ENCODE measurements at places on chromosomes 4 and X. TPM values are rescaled to one million over a fixed set of nuclear protein-coding genes. Genes with fewer than 3 reads are reported as not detected.

DNA sequence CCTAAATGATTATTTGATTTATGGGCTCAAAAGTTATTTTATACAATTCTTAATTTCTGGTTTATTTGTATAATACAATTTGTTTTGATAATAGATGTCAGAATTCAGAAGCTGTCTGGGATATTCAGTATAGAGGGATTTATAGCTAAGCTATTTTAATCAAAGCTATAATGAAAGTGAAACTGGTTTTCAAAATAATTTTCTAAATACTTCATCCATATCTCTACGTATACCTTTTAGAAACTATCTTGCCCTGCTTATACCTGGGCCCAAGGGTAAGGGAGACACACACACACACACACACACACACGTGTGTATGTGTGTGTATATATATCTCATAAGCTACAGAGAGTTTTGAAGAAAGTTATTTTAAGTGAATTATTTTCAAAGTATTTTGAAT lies 2.9 kb downstream of the TMEM131L start:
- DNase-seq: no peak
- peaks cover 6% of the 10 kb centered on the region for H3K36me3 ChIP-seq
- H3K4me3 ChIP-seq: no peak overlapping the region
- H3K4me1 ChIP-seq: peaks cover 3% of the 10 kb centered on the region
- H3K27me3 ChIP-seq: no peaks in the 10 kb centered on the region

- H3K27ac ChIP-seq: no peak overlapping the region
- H3K36me3 ChIP-seq: no peaks in the 10 kb centered on the region
- DNase-seq: no peak
- H3K4me3 ChIP-seq: no peak overlapping the region
- H3K27me3 ChIP-seq: peaks cover 30% of the 10 kb centered on the region
Observed at GRCh38 chrX:76159453-76159852, 13.4 kb upstream of the PBDC1 start.

GRCh38 chr4:18684932-18685331 lies 663.4 kb upstream of the LCORL start:
- H3K36me3 ChIP-seq: no peaks in the 10 kb centered on the region
- no peak overlapping the region for H3K27ac ChIP-seq
- H3K4me1 ChIP-seq: no peaks in the 10 kb centered on the region
- DNase-seq: no peak
- H3K27me3 ChIP-seq: no peaks in the 10 kb centered on the region

DNA sequence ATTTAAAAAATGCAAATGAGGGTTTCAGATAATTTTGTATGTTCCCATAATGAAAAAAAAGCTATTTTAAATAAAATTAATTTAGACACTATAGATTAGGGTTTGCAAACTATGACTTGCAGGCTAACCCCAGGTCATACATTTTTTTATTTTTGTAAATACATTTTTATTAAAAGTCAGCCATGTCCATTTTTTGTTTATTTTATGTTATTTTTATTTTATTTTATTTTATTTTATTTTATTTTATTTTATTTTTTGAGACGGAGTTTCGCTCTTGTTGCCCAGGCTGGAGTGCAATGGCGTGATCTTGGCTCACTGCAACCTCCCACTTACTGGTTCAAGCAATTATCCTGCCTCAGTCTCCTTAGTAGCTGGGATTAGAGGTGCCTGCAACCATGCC lies 460.6 kb downstream of the IL15 start:
- DNase-seq: no peak
- H3K27ac ChIP-seq: no peak overlapping the region
- no peak overlapping the region for H3K4me3 ChIP-seq
- no peaks in the 10 kb centered on the region for H3K4me1 ChIP-seq

- H3K27ac ChIP-seq: no peak overlapping the region
- DNase-seq: no peak
- H3K27me3 ChIP-seq: no peaks in the 10 kb centered on the region
- peaks cover 4% of the 10 kb centered on the region for H3K4me1 ChIP-seq
Observed at GRCh38 chr4:82984459-82984858, 26.2 kb downstream of the LIN54 start.

DNA sequence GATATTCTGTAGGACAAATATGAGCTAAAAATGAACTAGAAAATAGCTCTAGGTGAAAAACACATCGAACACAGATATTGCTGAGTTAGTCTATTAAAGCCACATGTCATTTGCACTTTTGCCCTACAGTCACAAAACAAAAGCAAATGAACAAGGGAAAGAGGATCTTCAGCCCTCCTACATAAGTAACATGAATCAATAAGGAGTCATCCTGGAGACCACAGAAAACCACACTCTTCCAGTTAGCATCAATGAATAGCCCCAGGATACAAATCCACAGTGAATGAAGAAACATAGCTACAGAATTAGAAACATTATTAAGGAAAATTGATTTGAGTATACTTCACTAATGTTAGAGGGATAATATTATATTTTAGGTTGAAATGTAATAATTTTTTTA lies 311.4 kb downstream of the MAPK10 start:
- no peaks in the 10 kb centered on the region for H3K36me3 ChIP-seq
- H3K27me3 ChIP-seq: no peaks in the 10 kb centered on the region
- H3K27ac ChIP-seq: no peak overlapping the region
- H3K4me3 ChIP-seq: no peak overlapping the region

DNA sequence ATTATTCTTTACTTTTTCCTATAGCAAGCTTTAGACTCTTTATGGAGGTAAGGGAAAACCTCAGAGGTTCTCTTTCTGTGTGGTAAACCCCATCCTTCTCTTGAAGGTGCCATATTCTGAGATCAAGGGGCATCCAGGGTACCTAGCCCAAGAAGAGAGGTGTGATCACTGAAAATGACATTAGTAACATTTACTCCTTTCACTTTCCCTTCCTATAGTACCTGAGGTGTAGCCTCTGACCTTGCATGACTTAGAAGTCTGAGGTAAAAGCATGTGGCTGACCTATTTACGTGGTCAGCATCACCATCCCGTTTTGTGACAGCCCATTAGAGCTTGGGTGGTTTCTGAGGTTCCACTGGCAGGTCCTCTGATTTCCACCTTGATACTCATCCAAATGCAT lies 25.7 kb downstream of the SGMS2 start:
- DNase-seq: no peak
- no peak overlapping the region for H3K4me3 ChIP-seq
- no peaks in the 10 kb centered on the region for H3K27me3 ChIP-seq
- no peaks in the 10 kb centered on the region for H3K36me3 ChIP-seq
- peaks cover 9% of the 10 kb centered on the region for H3K4me1 ChIP-seq

DNA sequence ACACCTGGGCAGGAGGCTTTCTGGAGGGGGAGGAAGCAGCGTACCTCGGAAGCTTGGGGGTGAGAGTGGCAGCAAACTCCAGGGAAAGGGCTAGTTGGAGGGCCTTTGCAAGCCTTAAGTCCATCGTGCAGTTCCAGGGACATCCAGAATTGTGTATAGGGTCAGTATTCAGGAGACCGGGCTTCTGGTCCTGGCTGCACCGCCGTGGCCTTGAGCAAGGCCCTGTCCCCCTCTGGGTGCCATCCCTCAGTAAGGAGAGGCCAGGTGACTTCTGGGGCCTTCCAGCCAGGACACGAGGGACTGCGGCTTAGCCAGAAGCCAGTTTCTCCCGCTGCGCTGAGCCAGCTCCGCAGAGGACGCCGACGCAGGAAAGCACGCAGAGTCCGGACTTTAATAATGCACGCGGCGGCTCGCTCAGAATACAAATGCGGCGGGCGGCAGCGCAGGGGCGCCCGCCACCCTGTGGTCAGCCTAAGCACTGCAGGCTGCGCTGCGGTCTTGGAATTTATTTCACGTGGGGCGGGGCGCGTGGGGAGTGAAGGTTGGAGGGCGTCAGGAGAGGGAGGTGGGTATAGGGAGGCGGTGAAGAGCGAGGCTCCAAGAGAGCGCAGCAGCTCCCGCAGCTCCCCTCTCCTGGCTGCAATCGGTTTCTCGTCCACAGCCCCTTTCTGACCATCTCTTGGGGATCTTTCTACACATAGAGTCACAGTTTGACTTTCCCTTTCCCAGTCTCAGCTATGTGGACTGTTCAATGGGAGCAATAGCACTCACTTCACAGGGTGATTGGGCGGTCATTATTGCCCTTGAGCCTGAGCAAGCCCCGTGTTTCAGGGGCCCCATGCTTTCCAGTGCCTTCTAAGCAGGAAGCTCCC lies 94.1 kb upstream of the GPR50 start:
- peak; percentile 47 for DNase-seq
- no peaks in the 10 kb centered on the region for H3K27me3 ChIP-seq
- no peak overlapping the region for H3K27ac ChIP-seq
- H3K4me3 ChIP-seq: no peak overlapping the region
- H3K36me3 ChIP-seq: no peaks in the 10 kb centered on the region
- H3K4me1 ChIP-seq: no peaks in the 10 kb centered on the region

- peaks cover 8% of the 10 kb centered on the region for H3K27me3 ChIP-seq
- no peaks in the 10 kb centered on the region for H3K36me3 ChIP-seq
- no peak for DNase-seq
- H3K27ac ChIP-seq: no peak overlapping the region
Observed at GRCh38 chr4:17713779-17714178, 67.6 kb downstream of the FAM184B start.

- H3K27me3 ChIP-seq: no peaks in the 10 kb centered on the region
- no peaks in the 10 kb centered on the region for H3K36me3 ChIP-seq
- no peak overlapping the region for H3K4me3 ChIP-seq
- no peaks in the 10 kb centered on the region for H3K4me1 ChIP-seq
- no peak for DNase-seq
Observed at GRCh38 chrX:115373308-115373707, 83.8 kb downstream of the LUZP4 start.

GRCh38 chrX:74421036-74421739 lies at the start of gene SLC16A2:
TSS of gene SLC16A2 (plus strand) at chrX:74421493. CDS start at chrX:74421638, 145 bp downstream.
- peaks cover 42% of the 10 kb centered on the region for H3K27me3 ChIP-seq
- H3K27ac ChIP-seq: peak within 1 kb of the TSS; percentile 78
- H3K4me1 ChIP-seq: no peaks in the 10 kb centered on the region
- peak; percentile 78 for DNase-seq

GRCh38 chr4:16582526-16582925 lies 315.9 kb downstream of the LDB2 start:
- no peaks in the 10 kb centered on the region for H3K4me1 ChIP-seq
- H3K27me3 ChIP-seq: no peaks in the 10 kb centered on the region
- H3K4me3 ChIP-seq: no peak overlapping the region
- no peaks in the 10 kb centered on the region for H3K36me3 ChIP-seq

DNA sequence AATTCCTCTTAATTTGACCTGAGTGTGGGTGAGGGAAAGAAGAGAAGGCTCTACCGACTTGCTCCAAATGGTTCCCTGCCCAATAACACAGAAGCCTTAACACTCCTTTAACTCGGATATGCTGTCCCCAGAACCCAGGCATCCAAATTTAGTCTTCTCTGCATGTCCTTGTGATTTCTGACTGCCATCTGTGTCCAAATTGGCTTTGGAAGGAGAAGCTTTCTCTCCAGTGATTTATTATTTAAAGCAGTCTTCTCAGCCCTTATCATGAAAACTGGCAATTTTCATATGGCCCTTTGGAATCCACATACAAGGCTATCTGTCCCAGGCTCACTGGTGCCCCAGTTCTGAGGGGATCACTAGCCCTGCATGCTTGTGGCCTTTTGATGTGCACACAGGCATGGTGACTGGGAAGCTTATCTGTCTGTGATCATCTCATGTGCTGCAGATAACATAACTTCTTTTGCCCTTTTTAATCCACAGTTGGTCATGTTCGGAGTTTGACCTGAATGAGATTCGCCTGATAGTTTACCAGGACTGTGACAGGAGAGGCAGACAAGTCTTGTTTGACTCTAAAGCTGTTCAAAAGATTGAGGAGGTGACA lies 56.7 kb downstream of the FNIP2 start:
- H3K4me1 ChIP-seq: peaks cover 75% of the 10 kb centered on the region

DNA sequence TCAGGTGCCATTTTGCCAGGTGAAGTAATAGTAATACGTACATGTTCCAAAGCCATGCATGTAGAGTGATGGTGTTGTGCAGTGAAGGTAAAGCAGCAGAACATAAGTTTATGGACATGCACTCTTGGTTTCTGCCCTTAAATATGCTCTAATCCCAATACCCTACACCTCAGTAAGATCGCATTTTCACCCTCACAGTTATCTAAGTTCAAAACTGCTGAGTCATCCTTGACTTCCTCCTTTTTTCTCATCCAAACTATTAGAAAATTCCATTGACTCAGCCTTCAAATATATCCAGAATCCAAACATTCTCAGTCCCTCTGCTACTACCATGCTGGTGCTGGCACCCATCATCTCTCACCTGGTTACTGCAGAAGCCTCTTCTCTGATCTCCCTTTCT lies 652.9 kb upstream of the IGFBP7 start:
- H3K4me3 ChIP-seq: no peak overlapping the region
- DNase-seq: no peak
- H3K36me3 ChIP-seq: no peaks in the 10 kb centered on the region
- no peaks in the 10 kb centered on the region for H3K27me3 ChIP-seq

GRCh38 chr4:169228076-169228475 lies 42.7 kb downstream of the SH3RF1 start:
- no peaks in the 10 kb centered on the region for H3K36me3 ChIP-seq
- no peak overlapping the region for H3K27ac ChIP-seq
- H3K4me1 ChIP-seq: peaks cover 42% of the 10 kb centered on the region
- H3K4me3 ChIP-seq: no peak overlapping the region
- H3K27me3 ChIP-seq: no peaks in the 10 kb centered on the region
- DNase-seq: no peak

- no peaks in the 10 kb centered on the region for H3K27me3 ChIP-seq
- no peaks in the 10 kb centered on the region for H3K36me3 ChIP-seq
- DNase-seq: no peak
- no peak overlapping the region for H3K27ac ChIP-seq
Observed at GRCh38 chr4:47167081-47168035, 136.0 kb downstream of the GABRB1 start.

DNA sequence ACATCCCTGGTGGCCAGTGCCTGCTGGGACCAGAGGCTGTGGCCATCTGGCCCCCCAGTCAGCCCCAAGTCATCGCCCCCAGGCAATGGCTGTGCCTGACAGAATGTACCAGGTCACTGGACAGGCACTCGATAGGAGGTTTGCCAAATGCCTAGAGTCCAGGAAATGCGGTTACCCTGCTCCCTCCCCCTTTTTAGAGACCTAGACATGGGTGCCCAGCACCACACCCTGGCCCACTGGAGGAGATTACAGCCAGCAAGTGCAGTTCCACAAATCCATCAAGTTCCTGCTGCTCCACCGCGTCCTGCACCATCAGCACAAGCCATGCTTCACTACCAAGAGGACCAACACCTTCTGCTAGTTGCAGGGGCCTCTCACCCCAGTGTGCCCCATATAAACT lies 16.2 kb upstream of the ZFX start:
- no peaks in the 10 kb centered on the region for H3K4me1 ChIP-seq
- DNase-seq: no peak
- H3K4me3 ChIP-seq: no peak overlapping the region
- H3K27me3 ChIP-seq: no peaks in the 10 kb centered on the region

DNA sequence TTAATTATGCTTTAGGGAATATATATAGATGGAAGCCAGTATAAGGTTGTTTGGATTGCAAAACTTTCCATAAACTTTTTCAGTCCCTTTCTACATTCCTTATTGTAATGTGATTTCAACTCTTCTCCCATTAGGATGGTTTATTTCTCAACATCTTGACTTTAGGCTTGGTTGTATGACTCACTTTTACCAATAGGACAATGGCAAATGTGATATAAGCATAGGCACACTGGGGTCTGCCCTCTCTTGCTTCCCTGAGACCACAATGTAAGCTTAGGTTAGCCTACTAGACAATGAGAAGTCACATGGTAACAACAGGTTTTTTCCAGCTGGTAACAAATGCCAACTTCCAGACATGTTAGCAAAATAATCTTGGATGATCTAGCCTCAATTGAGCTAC lies 163.3 kb upstream of the RBPJ start:
- H3K4me3 ChIP-seq: no peak overlapping the region
- no peaks in the 10 kb centered on the region for H3K36me3 ChIP-seq
- H3K27ac ChIP-seq: no peak overlapping the region
- H3K27me3 ChIP-seq: no peaks in the 10 kb centered on the region
- no peaks in the 10 kb centered on the region for H3K4me1 ChIP-seq
- no peak for DNase-seq

MAML3 gene
- 10.3 TPM for total RNA-seq

OTUD6A gene
- not detected for total RNA-seq

REPS2 gene
- 15.7 TPM for total RNA-seq

S100G gene
- total RNA-seq: 0.64 TPM

STPG2 gene
- 0.64 TPM for total RNA-seq

TMSB15B gene
- 1.3 TPM for total RNA-seq

MAGEA9B gene
- total RNA-seq: not detected

ALAS2 gene
- total RNA-seq: 1.0 TPM
